ENCODE measurements at places on chromosomes 7 and 10.

DNA sequence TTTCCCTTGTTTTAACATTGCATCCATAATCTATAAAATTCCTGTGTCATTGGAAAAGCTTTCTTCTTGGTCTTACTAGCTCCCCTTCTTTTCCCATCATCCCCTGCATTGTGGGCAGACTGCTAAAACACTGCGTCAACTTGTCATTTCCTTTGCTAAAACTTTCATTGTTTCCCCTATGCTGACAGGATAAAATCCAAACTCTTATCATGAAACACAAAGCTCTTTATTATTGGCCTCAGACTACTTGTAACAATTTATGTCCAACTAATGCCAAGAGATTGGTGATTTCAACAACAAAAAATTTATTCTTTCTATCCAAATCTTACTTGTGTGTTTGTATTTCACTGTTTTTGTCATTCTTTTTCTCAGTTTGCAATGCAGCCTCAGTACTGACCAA lies 339.1 kb downstream of the HGF start:
- no peak for DNase-seq

GRCh38 chr10:9579110-9579705 lies 1438.5 kb upstream of the CELF2 start:
- no peak for DNase-seq

GRCh38 chr10:95234951-95235350 lies 40.9 kb downstream of the ACSM6 start:
- no peak for DNase-seq

- DNase-seq, result no peak
These were observed 86.8 kb downstream of the FAM204A start for GRCh38 chr10:118255355-118255754.

DNA sequence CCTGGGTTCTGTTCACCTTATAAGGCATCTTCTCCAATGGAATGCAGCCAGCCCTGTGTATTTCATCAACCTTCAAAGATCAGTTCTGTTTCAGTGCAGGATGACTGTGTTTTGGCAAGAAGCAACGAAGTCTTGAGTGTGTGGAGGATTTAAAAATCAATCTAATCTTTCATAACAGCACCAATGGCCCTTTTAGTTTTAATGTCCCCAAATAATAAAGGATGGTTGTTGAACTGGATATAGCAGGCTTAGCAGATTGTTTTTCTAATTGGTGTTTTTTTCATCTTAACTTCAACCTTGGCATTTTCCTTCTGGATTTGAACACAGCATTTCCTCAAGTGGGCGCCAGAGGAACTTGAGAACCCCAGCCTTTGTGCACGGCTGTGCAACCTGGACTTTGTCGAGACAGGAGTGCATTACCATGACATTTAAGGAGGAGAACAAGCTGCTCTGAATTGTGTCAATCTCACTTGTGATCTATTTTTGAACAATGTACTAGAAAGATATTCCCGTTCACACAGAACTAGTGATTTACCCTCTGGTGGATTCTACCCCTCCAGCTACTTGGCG lies 313.3 kb upstream of the AKR1E2 start:
- no peak for DNase-seq

DNA sequence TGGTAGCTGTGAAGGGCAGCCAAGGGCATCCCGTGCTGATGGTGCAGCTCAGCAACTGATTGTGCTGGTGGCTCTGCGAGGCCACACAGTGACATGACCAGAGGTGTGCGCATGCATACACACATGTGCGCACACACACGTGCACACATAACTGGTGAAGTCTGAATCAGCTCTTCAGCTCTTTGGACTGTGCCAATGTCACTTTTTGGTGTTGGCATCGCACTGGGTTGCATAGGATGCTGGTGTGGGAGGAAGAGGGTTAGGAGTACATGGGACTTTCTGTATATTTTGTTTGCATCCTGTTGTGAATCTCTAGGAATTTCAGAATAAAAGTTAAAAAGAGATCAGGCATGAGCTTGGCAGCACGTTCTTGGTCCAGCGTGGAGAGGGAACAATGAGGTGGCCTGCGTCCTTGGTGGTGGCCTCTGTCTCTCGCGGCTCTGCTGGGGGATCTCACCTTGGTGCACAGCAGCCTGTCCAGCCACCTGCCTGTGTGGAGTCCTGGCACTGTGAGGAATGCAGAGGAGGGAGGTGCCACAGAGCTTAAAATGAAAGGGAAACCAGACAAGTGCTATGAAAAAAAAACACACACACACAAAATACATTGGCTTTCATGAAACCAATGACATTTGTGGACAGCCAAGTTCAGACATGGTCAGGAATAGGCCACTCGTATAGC lies 124.0 kb downstream of the TRRAP start:
- DNase-seq, result no peak

DNA sequence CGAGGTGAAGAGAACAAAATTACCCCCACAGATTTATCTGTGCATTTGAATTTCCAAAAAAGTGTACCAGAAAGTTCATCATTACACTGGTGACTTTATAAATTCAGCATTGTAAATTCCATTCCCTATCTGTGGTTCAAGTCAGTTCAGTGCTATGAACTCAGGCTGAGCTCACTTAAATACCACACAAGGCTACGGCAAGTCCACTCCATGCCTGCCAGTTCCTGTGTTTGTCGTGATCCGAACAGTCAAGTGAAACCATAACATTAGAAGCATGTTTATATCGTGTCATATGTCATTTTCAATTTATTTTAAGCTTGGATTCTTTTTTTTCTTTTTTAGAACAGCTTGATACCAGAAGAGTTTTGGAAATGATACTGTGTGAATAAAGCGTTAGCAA lies 14.8 kb downstream of the MBL2 start:
- no peak for DNase-seq

- DNase-seq, result no peak
These were observed 61.7 kb downstream of the GSAP start for GRCh38 chr7:77354484-77354883.

GRCh38 chr7:114082642-114083165 lies 163.9 kb upstream of the PPP1R3A start:
- no peak for DNase-seq

- no peak for DNase-seq
These were observed 176.1 kb upstream of the TNS3 start for GRCh38 chr7:47757921-47758411.

- DNase-seq, result no peak
These were observed 40.8 kb upstream of the SEC61G start for GRCh38 chr7:54799792-54800191.

DNA sequence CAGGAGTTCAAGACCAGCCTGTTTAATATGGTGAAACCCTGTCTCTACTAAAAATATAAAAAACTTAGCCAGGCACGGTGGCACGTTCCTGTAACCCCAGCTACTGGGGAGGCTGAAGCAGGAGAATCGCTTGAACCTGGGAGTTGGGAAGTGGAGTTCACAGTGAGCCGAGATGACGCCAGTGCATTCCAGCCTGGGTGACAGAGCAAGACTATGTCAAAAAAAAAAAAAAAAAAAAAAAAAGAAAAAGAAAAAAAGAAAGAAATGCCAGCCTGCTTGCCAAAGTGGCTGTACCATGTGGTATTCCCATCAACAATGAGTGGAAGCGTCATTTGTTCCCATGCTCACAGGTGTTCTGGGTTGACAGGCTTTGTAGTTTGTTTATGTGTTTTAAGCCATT lies 43.3 kb upstream of the NPTX2 start:
- no peak for DNase-seq

DNA sequence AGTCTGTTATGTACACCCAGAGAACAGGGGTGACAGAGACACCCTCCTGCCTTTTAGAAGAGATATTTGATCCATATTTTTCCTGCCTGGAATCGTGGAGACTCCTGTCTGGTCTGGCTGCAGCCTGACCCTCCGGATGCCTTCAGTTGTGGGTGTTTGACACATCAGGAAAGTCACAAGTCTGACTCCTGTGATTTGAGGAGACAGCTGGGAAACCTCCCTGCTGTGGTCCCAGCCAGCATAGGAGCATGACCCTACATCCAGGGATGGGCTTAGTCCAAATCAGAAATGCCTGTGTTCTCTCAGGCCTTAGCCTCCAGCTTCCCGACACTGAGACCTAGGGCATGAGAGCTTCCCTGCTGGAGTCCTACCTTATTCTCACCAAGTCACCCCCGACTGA lies 43.4 kb downstream of the GOT1 start:
- DNase-seq, result no peak

- DNase-seq, result no peak
These were observed 12.7 kb upstream of the MIOS start for GRCh38 chr7:7554021-7554432.

DNA sequence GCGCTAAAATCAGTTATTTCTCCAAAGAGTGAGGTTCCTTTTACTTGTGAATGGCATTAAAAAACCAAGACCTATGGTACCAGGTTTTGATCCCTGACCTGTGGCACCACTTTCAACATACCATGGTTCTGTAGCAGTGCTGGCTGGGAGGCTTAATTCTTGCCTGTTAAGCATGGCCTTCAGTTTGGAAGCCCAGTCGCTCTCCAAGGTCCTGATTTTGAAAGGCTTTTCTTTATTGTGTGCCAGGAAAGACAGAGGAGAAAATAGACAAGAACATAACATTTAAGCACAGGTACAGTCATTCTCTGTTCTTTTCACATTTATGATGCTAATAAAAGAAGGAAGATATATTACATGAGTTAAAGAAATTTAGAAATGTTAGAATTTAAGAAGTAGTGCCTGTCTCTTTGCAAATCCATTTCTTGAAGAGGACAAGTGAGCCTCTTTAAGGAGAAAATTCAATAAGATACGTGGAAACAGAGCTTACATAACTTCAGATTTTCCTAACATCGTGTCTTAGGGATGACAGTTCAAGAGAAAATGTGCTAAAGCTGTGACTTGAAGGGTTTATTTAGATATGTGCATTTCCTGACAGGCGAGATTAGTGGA lies 357.6 kb downstream of the DPP6 start:
- no peak for DNase-seq

DNA sequence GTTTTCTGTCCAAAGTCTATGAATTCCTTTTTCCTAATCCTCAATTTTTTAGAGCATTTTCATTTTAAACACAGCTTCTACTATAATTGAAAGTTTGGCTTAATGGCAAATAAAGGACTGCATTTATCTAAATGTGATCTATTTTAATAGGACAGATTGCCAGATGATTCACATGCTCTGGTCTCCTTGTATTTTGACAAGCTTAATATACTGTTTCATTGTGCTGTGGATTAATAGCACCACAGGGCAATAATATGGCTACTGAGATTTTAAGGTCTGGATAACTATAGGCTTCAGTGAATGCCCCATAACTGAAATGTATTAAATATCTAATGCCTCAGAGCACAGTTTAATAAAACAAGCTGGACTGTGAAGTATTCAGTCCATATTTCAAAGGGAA lies 1362.8 kb downstream of the XPNPEP1 start:
- no peak for DNase-seq

GRCh38 chr7:129775695-129776361 lies 164.3 kb downstream of the NRF1 start:
- DNase-seq, result no peak

- DNase-seq, result no peak
These were observed 16.8 kb downstream of the RASGEF1A start for GRCh38 chr10:43249962-43250614.

DNA sequence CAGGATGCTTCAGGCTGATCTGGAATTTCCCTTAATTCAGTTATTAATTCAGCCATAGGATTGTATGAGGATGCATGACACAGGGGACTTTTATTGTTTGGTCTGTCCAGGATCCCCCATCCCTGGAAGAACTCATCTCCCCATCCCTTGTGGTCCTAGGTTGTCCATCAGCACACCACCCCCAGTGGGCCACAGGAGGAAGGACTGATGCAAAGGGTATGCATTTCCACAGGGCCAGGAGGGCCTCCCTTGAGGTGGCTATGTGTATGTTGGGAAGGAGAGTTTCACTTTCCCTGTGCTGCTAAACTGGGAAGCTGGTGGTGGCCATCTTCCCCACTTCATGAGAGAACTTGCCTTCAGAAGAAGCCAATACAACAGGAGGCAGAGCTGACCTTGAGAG lies 44.6 kb upstream of the GRB10 start:
- DNase-seq, result no peak

- no peak for DNase-seq
These were observed 47.1 kb downstream of the ZNF680 start for GRCh38 chr7:64515781-64516180.

DNA sequence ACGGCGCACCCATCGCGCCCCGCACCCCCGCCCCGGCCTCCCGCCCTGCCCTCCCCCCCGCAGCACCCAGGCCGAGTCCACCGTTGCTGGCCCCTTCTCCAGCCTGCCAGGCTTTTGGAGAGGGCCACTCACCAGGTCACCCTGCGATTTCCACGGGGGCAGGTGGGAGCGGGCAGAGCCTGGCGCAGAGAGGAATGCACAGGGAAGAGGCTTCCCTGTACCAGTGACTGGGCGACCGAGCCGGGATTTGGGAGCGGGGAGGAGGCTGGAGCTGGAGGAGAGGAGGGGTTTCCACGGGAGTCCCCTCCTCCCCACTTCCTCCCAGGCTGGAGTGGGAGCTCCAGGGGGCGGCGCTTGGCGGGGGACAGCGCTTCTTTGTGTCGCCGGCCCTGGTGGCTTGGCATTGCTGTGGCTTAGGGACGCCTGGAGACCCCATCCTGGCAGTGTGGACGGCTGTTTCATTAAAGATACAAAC lies 19.3 kb downstream of the TCAF1 start:
- DNase-seq, result no peak

DNA sequence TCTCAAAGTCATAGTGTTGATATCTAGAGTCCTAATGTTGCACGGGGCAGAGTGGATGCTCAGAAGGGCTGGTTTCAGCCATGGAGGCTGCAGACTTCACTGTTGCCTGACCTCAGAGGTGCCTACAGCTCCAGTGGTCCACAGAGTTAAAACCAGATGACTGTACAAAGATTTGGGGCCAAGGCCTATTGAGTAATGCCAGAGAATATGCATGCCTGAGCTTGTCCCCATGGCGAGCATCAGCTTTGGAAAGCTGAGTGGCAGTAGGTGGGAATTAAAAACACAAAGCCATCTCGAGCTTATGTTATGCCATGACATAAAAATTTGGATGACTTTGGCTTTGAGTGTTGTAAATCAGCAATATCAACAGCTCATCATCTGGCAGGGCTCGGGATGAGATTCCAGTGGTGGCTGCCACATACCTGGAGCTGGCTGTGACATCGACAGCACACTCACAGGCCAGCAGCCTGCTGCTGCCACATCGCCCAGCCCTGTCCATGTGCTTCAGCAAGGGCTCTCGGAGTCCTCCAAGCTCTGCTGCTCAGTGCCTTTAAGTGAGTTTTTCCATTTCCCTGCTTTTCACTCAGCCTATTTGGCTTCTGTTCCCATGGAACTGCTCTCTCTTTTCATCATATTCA lies 379.6 kb downstream of the TNS3 start:
- no peak for DNase-seq
